AG04450 (cell line): ENCODE measurements at places on chromosomes 16 and 17.

- DNase-seq, result peak; percentile 43
These were observed 4.8 kb downstream of the ATP2A3 start for GRCh38 chr17:3959295-3959899.

- peak; percentile 97 for DNase-seq
These were observed 31.0 kb upstream of the ARL4D start for GRCh38 chr17:43367737-43368242.

DNA sequence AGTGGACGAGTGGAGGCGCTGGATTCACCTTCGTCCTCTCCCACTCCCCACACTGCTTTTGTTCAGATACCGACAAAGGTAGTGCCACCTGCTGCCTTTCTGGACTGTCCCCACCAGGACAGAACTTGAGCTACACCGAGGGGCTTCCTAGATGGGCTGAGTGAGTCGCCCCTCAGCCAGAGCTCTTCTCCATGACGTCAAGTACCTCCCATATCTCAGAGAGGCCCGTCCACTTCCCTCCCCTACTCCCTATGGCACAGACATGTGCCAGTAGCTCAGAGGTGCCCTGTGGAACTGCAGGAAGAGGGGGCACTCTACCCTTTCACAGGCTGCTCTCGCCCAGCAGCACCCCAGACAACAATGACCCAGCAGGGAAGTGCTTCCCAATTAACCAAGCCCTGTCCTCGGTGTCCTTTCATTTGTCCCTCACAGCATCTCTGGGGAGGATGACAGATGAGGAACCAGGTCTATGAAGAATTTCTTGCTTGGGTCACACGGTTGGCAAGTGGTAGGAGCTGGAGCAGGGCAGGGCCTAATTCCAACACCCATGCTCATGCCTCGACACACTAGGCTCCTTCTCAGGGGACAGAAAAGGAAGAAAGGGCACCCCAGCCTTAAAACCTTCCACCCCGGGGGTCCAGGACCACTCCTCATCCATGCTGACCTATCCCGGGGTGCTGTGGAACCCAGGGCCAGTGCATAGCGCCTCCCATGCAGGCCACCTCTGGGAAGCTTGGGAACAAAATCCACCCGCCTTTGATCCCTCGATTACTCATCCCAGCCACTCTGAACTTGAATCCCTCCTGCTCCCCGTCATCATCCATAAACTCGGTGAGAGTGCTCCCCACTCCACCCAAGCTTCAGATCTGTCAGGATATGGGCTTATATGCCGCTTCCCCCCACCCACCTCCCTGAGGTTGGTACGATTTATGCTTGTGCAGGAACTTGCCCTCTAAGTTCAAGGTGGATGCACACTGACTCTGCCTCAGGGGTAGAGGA, 51.7 kb downstream of the WNT3 start:
- DNase-seq, result no peak

DNA sequence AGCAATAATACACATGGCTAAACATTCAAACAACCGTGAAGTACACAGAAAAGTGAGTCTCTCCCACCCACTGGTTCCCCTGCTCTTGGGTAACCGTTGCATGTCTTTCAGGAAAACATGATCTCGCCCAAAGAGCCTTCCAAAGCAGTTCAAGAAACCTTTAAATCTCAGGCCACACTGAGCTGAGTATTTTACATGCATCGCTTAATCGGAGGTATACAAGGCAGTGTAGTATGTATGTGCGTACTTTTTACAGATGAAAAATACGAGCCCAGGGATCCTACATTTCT, 741 bp upstream of the DEXI start:
- DNase-seq, result no peak

DNA sequence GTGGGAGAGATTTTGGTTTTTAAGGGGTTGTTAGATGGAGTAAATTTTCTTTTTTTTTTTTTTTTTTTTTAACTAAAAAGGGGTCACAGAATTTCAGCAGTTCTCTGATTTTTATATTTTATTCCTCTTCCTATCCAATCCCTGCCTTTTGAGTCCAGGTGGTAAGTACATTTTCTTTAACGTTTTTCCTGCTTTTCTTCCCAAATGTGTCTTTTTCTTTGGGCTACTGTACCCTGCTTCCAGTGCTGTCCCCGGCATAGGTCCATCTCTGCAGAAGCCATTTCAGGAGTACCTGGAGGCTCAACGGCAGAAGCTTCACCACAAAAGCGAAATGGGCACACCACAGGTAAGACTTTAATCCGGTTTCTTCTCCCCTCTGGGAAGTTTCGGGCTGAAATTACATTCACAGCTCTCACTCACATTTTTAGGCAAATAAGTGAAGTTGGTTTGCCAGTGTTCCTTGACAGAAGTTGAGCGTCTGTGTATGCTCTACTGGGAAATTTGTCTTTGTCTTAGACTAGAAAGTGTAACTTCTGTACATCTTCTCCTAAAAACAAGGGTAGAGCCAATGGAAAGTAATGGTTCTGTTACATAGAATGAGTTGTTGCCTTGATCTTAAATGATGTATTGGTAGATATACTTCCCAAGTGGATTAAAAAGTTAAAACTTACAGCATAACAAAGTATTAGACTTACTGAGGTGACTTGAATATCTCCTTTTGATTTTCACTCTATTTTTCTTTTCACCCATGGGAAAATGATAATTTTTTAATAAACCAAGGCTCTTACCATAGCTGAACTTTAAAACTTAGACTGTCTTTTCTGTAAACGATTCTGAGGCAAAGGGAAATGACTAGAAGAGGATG, 54.5 kb downstream of the TUBD1 start:
- no peak for DNase-seq

DNA sequence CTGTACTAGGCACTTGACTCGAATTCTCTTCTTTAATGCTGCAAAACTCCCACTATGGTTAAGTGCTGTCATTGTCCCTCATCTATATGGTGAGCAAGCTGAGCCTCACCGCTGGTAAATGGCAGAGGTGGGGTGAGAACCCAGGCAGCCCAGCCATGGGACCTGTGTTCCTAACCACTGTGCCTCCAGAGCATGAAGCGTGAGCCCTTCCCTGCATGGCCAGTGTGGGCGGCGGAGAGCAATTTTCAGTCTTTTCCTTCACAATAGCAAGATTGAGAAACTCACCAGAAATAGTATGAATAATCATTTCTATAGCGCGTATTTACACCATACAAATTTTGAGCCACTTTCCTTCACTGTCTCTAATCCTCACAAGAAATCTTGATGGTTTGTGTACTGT, 9.2 kb downstream of the BFAR start:
- DNase-seq, result no peak

DNA sequence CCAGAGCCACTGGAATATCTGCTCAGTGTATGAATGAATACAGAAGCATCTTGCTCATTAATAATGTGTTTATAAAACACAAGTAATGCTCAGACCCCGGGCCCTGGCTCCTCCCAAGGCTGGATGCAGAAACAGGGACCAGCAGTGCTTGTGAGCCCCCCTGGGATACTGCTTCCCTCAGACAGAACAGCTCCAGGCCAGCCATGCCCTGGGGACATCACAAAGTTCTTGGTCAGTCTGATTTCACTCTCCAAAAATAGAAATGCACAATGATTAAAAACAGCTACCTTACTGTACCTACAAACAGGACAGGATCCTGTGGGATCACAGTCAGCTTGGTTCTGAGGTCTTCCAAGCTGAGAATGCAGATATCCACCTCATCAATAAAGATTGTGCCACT, 68.2 kb downstream of the ABCC12 start:
- DNase-seq, result no peak

GRCh38 chr17:70606086-70606485, 436.8 kb downstream of the KCNJ2 start:
- no peak for DNase-seq

DNA sequence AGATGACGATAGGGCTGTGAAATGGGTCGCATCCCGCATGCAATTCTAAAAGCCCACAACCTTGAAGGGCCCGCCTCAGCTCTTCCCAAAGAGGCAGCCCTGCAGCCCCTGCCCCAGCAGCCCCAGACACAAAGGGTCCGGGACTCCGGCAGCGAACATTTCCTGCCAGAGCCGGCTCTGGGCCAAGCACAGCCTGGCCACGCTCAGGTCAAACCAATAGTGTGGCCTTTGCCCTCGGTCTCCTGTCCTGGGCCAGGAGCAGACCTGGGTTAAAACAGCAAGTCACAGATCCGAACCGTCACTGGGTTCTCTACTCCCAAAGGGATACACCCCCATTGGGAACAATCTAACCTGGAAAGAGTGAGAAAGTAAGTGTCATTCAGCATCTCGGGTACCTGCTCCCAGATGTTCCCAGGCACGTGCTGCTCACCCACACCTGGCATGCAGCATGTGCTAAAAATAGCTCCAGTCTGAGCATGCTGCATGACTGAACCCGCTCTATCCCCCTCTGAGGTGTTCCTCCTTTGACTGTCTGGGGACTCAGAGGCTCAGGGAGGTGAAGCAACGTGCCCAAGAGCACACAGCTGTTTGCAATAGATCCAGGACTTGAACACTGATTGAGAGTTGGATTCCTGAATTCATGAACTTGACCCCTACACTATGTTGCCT, 22.2 kb upstream of the ATP2A3 start:
- DNase-seq, result no peak

DNA sequence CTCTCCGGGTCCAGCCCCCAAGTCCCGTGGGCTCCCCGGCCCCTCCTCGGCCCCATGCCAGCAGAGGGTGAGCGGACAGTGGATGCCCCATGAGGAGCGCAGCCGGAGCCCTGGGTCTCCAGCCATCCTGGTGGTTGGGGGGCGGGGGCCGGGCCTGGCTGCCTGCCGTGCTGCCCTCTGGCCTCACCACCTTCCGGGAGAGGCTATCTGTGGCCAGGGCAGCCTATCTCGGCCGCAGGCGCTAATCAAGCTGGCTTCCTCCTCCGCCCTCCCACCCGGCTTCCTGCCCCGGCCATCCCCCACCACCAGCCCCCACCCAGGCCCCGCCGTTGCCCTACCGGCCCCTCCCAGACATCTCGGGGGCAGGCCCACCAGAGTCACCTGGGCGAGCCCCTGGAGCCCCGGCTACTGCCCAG, 46.8 kb downstream of the ZFPM1 start:
- DNase-seq, result no peak

GRCh38 chr17:63430223-63430622, 15.9 kb downstream of the CYB561 start:
- no peak for DNase-seq

DNA sequence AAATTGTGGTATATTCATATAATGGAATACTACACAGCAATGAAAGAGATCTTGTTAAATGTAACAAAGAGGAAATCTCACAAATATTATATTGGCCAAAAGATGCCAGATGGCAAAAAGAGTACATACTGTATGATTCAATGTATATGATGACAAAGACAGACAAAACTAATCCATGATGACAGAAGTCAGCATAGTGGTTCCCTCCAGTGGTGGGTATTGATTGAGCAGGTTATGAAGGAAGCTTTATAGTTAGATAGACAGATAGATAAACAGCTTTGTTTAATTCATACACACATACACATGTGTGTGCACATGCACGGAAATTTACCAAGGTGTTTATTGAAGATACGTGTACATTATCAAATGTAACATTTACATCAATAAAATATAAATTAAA, 74.4 kb upstream of the SMIM36 start:
- no peak for DNase-seq

DNA sequence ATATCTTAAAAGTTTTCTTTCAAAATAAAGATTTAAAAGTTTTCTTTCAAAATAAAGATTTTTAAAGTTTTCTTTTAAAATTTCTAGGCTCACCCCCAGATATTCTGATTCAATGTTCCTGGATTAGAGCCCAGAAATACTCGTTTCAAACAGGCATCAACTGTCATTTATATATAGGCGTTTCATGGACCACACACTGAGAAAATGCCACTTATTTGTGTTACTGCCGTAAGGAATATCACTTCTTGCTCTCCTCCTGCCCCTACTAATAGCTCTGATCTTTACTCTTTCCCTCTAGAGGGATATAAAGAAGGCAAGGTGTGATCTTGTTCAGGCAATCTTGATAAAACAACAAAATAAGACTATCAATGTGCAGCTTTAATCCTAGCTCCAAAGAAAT, 1324.1 kb downstream of the CDH8 start:
- DNase-seq, result no peak

DNA sequence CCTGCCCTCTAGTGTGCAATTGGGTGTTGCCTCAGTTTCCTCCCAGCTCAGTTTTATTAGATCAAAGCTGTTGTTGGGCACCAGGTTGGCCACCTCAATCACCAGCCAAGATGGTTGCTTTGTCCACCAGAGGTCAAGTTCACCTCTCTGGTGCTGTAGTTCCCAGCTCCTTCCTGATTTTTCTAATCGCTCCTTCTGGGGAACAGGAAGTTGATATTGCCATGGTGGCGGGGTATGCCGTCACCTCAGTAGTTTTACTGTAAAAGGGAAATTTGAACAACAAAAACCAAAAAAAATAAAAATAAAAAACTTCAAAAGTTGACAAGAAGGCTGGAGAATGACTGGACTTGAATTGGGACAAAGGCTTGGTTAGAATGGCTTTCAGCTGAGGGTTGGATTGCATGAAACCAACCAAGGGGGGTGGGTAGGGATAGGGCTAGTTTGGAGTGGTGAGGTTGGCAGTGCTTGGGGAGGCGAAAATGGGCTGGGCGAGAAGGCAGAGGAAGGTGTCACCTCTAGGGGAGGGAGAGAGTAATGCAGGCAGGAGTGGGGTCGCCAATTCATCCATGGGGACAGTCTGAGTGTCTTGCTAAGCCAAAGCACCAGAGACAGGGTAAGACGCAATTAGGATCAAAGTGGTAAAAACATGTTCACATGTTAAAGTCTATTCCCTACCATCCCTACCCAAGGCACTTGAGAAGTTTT, 6.2 kb downstream of the EFNB3 start:
- DNase-seq, result no peak

DNA sequence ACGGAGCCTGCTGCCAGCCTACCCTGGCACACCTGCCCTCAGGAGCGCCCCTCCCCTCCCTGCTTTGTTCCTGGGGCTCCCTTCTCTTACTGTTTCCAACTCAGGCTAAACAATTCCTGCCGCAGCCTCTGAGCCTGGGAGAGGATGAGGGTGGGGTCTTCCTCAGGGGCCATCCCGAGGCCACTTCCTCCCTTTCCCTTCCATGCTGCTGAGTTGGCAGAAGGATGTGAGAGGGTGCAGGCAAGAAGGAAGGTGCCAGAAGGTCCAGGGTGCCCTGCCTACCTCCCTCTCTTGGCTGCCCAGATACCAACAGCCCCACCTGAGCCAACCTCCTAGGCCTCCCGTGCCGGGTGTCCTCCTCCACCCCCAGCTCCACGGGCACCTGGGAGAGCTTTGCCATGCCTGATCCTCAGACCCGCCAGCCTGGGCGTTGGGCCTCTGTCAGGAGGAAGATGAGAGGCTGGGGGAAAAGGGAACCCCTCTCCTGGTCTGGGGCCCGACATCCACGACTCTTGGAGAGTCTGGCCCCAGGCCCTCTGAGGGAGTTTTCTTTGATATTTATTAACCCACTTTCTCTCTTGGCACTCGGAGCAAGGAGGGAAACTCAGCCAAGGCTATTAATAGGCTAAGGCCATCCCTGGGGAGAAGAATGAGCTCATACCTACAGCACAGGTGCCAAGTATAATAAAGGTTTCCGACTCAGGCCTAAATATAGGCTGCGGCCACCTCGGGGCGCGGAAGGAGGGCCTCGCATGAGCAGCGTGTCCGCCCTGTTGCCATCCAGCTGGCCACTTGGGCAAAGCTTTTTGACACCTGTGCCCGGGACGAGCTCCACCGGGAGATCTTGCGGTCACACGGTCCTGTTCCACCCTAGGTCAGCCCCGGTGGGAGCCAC, 232.0 kb downstream of the ENGASE start:
- DNase-seq, result no peak

GRCh38 chr17:5919089-5919488, 151.1 kb upstream of the WSCD1 start:
- no peak for DNase-seq
